ENCODE measurements at places on chromosomes 5 and 9.

- no peak for DNase-seq
Measured at GRCh38 chr5:132756542-132756941, 9.3 kb downstream of the CCNI2 start.

DNA sequence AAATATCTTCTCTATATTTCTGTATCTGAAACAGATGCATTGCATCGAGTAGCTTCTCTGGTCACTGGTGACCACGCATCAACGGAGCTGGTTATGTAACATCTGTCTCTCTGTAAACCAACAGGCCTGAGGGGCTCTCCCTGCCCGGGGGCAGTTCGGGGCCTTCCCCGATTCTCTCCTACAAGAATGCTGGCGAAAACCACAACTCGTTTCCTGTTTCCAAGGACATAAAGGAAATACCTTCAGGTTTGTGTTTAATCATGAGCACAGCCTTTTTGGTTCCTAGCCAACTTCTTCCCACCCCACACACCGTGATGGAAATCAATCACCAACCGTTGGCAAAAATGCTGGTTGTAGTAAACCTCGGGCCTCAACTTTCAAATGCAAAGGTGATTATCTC lies 25.1 kb downstream of the GDNF start:
- no peak for DNase-seq

GRCh38 chr5:134177369-134178095 lies 782 bp upstream of the SKP1 start:
- DNase-seq: no peak

DNA sequence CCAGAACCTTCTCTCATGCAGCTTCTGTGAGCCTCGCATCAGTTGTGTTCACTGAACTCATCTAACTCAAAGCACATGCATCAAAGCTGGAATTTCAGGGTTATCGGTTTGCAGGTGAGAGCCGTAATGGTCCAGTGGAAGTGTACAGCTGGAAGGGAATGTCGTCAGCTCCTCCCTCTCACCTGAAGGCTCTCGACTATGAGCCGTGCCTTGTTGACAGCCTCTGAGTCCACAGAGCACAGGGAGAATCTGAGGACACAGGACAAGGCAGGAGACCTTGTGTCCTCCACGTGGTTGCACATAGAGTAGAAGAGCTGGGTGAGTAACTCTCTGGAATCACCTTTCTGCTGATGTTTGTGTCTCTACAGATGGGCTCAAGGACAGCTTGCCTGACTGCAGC lies 38.8 kb downstream of the PROP1 start:
- DNase-seq: no peak

DNA sequence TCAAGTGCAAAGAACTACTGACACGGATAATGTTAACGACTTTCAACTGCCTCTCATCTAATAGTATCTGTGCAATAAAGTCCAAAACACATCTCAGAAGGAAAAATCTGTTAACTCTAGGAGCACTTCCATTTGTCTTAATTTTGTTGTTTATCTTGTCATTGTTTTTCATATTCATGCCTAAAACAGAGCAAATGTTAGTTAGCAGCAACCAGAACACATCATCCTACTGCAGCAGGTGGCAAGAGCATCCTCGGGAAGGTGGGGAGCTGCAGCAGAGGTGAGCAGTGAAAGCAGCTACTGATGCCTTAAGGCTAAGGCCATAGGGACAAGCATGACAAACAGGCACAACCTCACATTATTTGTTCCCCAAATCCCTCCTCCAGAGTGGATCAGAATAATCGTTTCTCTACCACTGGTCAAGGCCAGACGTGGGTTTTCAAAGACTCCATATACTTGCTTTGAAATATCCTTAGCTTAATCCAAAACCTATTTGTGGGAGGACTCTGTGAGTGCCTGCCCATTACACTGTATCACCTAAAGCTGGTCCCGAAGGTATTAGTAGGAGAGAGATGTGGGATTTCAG lies 1.0 kb downstream of the HMGCS1 start:
- DNase-seq: no peak

DNA sequence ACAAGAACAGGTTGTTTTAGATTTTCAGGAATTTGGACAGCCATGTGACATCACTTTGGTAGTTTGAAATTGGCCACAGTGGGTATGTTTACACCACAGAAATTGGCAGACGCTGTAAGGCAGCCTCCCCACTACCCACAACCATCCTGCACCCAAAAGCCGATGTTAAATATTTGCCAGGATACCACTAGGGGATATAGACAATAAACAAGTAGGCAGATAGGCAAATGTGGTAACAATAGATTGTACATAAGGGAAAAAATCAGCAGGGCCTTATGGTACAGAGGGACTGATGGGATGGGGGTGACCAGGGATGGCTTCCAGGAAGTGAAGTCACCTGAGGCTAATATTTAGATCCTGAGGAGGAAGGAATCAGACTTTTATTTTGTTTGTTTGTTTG lies 31.1 kb upstream of the DUSP1 start:
- no peak for DNase-seq

GRCh38 chr5:40080191-40080590 lies 599.5 kb upstream of the PTGER4 start:
- no peak for DNase-seq

GRCh38 chr5:173627860-173628392 lies 11.5 kb upstream of the BOD1 start:
- no peak for DNase-seq

- DNase-seq: no peak
Measured at GRCh38 chr5:59615272-59615671, 278.3 kb downstream of the PDE4D start.

GRCh38 chr9:108521063-108521590 lies 334.7 kb downstream of the ACTL7B start:
- DNase-seq: no peak

DNA sequence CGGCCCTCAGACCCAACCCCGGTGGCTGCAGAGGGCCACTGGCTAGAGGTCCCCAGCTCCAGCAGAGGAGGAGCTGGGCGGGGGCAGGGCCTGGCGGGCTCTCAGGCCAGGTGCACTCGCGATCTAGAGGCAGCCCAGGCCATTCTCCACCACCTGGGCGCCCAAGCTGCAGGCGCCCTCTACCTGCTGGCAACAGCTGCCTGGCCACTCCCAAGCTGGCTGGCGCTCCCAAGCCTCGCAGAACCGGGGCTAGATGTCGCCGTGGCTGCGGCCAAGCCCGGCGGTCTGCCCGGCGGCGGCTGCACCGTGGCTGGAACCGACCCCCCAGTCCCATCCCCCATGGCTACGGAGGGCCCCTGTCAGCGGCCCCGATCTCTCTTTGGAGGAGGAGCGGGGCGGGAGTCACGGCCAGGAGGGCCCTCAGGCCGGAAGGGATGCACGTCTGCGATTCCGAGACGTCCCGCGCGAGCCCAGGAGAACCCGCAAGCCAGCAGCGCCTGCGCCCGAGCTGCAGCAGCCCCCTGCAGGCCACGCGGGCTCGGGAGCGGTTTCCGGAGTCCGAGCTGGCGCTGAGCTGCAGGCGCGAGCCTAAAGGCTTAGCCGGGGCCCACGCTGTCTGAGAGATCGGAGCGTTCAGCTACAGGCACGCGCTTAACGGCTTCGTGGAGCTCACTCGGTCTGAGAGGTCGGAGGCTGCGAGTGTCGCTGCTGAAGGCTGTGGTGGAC lies 44.3 kb upstream of the BICD2 start:
- no peak for DNase-seq

DNA sequence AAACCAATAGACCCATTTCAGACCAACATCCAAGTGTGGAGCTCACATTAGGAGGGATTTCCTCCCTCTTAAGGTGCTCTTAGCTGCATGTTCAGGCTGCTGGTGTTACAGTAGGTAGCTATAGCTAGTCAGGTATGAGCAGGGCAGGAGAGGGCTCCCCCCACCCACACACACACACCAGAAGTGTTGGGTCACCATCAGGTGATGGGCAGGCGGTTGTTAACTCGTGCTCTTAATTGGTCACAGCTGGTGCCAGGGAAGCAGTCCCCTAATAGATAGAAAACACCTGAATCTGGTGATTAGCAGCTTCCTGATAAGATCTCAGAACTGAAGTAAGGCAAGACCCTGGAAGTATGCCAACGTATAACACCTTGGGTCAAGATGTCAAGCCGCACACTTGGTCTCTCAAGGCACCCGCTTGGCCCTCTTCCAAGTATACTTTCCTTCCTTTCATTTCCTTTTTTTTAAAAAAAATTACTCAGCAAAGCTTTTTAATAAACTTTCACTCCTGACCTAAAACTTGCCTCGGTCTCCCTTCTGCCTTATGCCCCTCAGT lies 532.4 kb downstream of the DNAH5 start:
- no peak for DNase-seq

- no peak for DNase-seq
Measured at GRCh38 chr5:113336975-113337374, 97.8 kb downstream of the TSSK1B start.

GRCh38 chr5:168801567-168801966 lies 222.4 kb upstream of the PANK3 start:
- DNase-seq: no peak

GRCh38 chr5:137360607-137361006 lies 138.5 kb downstream of the SPOCK1 start:
- DNase-seq: no peak

DNA sequence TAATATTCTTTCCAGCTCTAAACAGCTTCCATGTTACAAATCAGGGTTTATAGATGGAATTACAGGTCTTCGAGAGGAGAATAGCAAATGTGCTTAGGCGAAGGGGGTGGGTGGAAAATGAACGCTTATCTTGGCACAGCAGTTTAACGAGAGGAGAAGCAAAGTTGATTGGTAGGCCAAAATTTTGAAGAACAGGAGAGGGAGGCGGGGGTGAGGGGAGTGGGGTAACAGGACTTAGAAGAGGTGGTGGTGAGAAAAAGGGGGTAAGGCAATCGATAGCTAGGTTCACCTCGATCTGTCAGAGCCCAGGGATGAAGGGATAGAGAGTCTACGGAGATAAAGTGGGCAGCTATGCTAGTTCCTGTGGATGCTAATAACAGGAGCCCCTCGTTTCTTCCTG lies 764 bp downstream of the ANKRA2 start:
- no peak for DNase-seq

DNA sequence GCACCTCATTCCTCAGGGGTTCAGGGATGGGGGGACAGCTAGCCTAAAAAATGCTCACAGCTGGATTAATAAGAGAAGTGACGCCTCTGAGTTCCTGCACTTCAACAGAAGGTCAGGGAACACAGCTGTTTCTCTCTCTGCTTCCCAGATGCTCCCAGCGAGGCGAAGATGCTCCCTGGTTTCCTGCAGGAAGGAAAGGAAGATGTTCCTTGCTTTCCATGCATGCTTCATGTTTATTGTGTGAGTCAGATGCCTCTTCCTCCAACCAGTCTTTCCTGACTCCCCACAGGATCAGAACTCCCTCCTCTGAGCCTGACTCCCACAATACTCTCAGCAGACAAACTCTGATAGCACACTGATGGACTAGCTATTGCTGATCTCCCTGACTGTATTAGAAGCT lies 71.9 kb downstream of the MFAP3 start:
- no peak for DNase-seq

DNA sequence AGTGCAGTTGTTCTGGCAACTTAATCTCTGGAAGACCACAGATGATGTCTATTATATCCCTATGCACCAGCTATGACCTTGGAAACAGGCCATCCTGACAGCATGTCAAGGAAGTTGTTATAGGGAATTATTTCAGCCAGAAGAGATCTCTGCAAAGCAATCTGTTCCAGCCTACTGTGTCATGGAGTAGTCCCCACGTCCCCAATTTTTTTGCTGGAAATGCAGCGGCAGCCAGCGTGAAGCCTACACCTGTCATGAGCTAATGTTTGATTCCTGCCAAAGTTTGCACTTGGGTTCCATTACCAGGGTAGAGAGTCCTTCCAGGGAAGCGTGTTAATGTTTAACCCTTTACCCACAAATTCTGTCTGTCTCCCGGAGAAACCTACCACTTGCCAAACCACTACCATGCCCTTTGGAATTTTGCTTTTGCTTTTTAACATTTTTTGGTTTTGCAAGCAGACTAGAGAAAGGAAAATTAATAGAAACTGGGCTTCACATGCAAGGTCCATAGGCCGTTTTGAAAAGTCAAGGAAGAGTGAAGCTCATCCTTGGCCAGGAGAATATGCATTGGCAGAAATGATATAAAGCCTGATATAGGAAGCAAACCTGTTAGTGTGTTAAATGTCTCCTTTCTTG lies 174.9 kb upstream of the SPRY4 start:
- DNase-seq: no peak

DNA sequence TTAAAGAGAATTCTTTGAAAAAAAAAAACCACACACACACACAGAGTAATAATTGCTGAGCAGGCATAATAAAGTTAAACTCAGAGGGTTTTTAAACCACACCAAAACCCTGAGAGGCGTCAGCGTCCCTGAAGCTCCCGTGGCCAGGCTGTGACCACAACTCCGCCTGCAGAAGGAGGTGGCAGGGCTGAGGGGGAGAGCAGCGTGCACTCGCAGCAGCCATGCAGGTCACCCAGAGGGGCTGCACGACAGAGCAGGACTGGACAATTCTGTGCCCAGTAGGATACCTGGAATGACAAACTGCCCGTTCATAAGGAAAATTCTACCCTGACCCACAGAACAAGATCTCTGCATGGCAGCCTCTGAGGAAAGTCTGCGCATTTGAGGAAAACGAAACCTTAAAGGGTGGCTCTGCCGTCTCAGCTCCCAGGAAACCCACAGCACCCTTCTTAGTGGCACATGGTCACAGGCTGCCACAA lies 44.0 kb downstream of the ROR2 start:
- DNase-seq: no peak

DNA sequence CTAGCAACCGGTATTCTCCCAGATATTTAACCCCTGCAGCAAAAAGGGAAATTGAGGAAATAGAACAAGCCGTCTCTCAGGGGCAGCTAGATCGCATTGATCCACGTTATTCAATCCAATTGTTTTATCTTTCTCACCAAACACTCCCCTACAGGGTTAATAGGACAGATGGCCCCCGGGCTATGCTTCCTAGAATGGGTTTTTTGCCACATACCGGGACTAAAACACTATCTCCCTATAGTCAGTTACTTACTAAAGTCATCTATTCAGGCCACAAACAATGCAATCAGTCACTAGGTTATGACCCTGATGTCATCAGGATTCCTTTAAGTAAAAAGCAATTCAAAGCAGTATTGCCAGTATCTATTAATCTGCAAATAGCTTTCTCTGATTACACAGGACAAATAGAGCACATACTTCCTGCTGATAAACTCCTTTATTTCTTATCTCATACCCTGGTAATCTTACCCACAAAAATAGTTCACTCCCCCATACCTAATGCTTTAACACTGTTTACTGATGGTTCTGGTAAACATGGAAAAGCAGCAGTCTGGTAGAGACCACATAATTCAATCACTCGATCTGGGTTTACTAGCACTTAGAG lies 159.0 kb downstream of the CPLANE1 start:
- no peak for DNase-seq

DNA sequence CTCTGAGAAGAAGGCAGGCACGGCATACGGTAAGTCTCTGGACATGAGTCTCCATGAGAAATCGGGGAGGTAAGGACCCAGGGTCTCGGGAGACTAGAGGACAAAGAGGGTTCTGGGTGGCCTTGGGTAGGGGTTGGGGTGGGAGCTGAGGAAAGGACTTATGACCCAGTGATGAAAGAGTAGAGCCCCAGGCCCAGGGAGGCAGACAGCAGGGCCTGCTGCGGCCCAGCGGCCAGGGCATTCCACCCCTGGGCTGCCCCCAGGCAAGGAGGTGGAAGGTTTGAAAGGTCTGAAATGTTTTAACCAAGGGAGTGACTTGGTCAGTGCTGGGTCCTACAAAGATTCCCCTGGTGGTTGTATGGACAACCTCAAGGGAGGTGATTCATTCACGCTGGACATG lies 89.1 kb downstream of the CRB2 start:
- no peak for DNase-seq

- DNase-seq: no peak
Measured at GRCh38 chr9:116868201-116868600, 181.1 kb downstream of the TRIM32 start.
